ENCODE measurements at places on chromosomes 2 and 18.

DNA sequence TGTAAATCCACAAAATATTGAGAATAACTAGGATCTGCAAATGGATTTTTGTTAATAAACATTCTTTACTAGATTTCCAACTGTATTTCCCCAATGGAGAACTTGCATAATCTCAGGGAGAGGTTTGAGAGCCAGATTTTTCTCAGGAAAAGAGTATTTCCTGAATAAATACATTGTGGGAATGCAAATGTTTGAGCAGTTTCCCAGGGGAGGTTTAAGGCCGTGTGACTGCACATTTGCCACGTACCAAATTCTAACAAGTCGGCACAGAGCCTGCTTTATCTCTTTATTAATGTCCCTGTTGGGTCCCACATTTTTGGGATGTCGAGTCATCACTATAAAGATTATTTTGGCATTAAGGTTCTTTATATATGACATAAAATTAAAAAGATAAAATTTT, 27.0 kb downstream of the TFPI start:
- no peak for DNase-seq

- DNase-seq = no peak
Measured at GRCh38 chr2:74168739-74169138, 9.9 kb downstream of the MOB1A start.

DNA sequence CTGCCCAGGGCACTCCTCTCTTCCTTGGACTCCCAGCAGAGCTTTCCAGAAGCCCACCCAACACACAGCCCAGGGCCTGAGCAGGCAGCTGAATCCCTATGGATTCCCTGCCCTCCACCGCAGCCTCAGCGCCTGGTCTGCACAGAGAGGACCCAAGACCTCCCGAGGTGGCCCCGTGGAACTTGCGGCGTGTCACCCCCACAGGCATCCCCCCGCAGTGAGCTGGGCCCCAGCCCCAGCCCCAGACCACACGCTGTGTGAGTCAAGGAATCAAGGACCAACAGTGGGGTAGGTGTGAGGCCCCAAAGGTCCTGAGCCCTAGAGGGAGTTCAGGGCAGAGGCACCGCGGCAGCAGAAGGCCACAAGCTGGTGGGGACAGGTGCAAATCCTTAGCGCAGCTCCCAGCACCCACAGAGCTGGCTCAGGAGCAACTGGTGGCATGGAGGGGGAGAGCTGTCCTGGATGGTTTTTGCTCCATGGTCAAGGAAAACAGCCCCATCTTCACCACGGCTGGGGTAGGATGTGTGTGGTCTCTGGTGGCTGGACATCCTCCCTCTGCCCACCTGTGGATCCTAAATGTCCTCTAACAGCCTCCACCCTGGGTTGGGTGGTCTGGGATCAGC, 8.5 kb downstream of the HS6ST1 start:
- DNase-seq = no peak

GRCh38 chr2:172772633-172773032, 37.0 kb downstream of the RAPGEF4 start:
- no peak for DNase-seq

- DNase-seq = no peak
Measured at GRCh38 chr2:62306751-62307468, 111.0 kb downstream of the B3GNT2 start.

GRCh38 chr2:86566158-86566820, 3.0 kb upstream of the CHMP3 start:
- DNase-seq = no peak

DNA sequence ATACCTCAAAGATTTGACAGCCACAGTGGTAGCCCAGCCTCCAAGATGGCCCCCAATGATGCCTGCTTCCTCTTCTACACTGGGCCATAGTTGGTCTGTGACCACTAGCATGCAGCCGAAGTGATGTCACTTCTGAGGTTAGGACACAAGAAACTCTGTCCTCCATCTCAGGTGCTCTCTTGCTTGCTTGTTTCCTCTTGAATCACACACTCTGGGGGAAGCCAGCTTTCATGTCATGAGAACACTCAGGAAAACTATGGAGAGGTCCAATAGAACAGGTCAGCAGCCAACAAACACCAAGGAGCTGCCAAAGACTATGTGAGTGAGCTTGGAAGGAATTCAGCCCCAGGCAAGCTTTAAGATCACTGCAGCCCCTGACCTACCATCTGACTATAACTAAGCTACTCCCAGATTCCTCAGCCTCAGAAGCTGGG, 3.3 kb upstream of the ADAM17 start:
- DNase-seq = no peak

GRCh38 chr2:217551252-217551899, 451.4 kb downstream of the TNS1 start:
- DNase-seq = no peak

DNA sequence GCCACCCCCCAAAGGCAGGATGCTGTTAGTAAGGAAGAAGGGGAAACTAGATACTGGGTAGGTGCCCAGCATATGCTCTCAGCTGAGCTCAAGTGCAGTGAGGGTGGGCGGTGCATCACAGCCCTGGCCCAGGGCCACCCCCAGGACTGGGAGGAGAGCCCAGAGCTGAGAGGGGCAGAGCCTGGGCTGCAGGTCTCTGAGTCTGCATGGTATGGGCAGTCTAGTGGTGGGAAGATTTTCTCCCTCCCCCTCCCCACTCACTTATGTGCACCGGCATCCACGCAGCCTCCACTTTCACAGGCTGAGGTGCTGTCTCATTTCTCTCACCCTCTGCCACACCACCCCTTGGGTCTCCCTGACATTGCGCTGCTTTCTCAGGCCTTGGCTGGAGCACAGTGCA, 48.5 kb upstream of the CAB39 start:
- DNase-seq = no peak

DNA sequence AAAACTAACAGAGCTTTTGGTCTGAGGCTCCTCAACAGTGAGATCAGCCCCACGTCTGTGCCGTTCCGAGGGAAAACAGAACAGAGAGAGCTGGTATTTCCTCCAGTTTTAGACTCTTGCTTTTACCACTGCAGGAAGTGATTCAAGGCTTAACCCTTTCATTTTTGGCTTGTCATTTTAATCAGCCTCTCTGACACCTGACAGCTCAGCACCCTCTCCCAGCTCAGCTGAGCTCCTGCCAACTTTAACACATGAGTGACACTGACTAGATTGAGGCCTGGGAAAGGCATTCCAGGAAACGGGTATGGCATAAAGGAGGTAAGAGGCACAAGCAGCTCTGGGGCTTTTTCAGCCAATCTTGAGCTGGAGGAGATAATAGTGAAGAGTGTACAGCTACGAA, 239.4 kb upstream of the SKOR2 start:
- DNase-seq = no peak

GRCh38 chr2:230677201-230677946, 35.3 kb upstream of the CAB39 start:
- DNase-seq = no peak

Data from stimulated activated CD4-positive, alpha-beta T cell treated with anti-CD3 and anti-CD28 coated beads, Interleukin-2, amount 100 ng/mL, for 4 hours (primary cell).